ENCODE measurements at places on chromosomes 2 and 18.

GRCh38 chr18:45059695-45060094 lies 379.0 kb downstream of the SETBP1 start:
- no peak for DNase-seq

DNA sequence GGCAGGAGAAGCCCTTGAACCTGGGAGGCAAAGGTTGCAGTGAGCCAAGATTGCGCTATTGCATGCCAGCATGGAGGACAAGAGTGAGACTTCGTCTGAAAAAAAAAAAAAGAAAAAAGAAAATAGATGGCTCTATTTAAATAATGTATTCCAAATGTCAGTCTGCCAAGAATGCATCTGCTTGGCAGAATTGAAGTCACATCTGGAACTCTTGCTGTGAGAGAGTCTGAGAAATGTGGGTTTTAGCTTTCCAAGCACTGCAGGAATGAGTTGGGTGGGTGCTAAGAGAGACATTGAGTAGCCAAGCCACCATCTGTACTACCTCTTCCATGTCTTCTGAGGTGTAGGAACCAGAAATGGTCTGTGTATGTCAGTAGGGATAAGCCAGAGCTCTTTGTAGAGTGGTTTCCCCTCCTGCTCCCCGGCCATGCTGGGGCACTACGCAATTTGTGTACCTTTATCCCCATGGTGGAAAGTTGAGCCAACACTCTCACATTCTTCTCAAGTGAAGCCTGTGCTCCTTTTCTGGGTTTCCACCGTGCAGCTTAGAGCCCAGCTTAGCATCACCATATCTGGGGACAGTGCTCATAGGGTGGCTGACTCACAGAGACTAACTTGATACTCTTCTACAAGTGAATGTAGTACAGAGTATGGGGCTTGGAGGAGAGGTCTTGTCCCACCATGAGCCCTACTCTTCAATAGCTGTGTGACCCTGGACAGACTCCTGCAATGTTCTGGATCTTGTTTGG lies 25.3 kb downstream of the IL1F10 start:
- no peak for DNase-seq

- no peak for DNase-seq
Measured at GRCh38 chr2:167475791-167476190, 587.5 kb downstream of the XIRP2 start.

- DNase-seq = no peak
Measured at GRCh38 chr2:10919410-10919770, 7.7 kb downstream of the KCNF1 start.

All from stimulated activated naive CD8-positive, alpha-beta T cell treated with anti-CD3 and anti-CD28 coated beads, Interleukin-15, Interleukin-2, amounts not matched to agents 100 U/mL and 50 U/mL, for 24 hours (primary cell).